A549 treated with DMSO at 1 μM for 4 hours (cell line): ENCODE measurements at places on chromosomes 7 and 10. TPM values are rescaled to one million over a fixed set of nuclear protein-coding genes. Genes with fewer than 3 reads are reported as not detected.

The LAMB4 gene
- total RNA-seq, result 0.19 to 0.51 TPM (median 0.25 TPM) in 5 replicates

The OR2A2 gene
- not detected in 5 replicates for total RNA-seq

The LRMDA gene
- total RNA-seq, result 3.0 to 4.2 TPM (median 3.9 TPM) in 5 replicates

The LFNG gene
- 9.5 to 16.1 TPM (median 12.7 TPM) in 5 replicates for total RNA-seq

The NACAD gene
- total RNA-seq, result 0.11 to 0.34 TPM (median 0.18 TPM) in 5 replicates

The ACBD5 gene
- total RNA-seq, result 26.8 to 34.0 TPM (median 30.3 TPM) in 5 replicates

The PIK3CG gene
- not detected in 5 replicates for total RNA-seq

The PTF1A gene
- total RNA-seq, result not detected in 5 replicates

The BUB3 gene
- 174 to 206 TPM (median 188 TPM) in 5 replicates for total RNA-seq

The CALHM1 gene
- total RNA-seq, result not detected in 5 replicates

The AKR1B15 gene
- total RNA-seq, result 26.7 to 44.7 TPM (median 39.4 TPM) in 5 replicates

The GDF2 gene
- not detected in 5 replicates for total RNA-seq

The FAM24B gene
- total RNA-seq, result 12.4 to 16.3 TPM (median 13.5 TPM) in 5 replicates

The MEOX2 gene
- not detected in 5 replicates for total RNA-seq

The WNT8B gene
- 0.07 TPM in 1 of 5 replicates, not detected in the others for total RNA-seq

The OR6V1 gene
- total RNA-seq, result not detected in 5 replicates

The ENTPD1 gene
- total RNA-seq, result 0.02 to 0.05 TPM (median 0.05 TPM) in 4 of 5 replicates, not detected in the other

The PON3 gene
- total RNA-seq, result 28.7 to 39.9 TPM (median 35.0 TPM) in 5 replicates

The MSMB gene
- total RNA-seq, result not detected in 5 replicates

The ANLN gene
- total RNA-seq, result 57.9 to 74.9 TPM (median 72.1 TPM) in 5 replicates

The ANKRD2 gene
- total RNA-seq, result 2.9 to 5.1 TPM (median 4.3 TPM) in 5 replicates

The DLG5 gene
- total RNA-seq, result 28.8 to 37.9 TPM (median 33.7 TPM) in 5 replicates
